ENCODE measurements at places on chromosomes 11 and 22. TPM values are rescaled to one million over a fixed set of nuclear protein-coding genes. Genes with fewer than 3 reads are reported as not detected.

DNA sequence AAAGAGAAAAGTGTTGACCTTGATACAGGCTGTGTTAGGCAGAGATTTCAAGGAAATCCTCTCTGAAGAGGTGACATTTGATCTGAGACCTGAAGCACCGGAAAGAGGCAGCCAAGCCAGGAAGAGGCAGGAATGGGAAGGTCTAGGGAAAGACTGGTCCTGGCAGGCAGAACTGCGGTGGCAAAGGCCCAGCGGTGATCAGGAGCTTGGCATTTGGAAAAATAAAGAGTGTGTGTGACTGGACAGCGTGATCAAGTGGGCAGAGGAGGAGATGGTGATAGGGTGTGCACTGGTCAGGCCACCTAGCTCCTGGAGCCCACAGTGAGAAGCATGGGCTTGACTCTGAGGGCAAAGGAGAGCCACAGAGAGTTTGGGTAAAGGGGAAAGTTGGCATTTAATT, 27.2 kb upstream of the GAB4 start:
- DNase-seq: no peak

- no peak for DNase-seq
Observed at GRCh38 chr11:13550761-13551160, 55.0 kb upstream of the PTH start.

DNA sequence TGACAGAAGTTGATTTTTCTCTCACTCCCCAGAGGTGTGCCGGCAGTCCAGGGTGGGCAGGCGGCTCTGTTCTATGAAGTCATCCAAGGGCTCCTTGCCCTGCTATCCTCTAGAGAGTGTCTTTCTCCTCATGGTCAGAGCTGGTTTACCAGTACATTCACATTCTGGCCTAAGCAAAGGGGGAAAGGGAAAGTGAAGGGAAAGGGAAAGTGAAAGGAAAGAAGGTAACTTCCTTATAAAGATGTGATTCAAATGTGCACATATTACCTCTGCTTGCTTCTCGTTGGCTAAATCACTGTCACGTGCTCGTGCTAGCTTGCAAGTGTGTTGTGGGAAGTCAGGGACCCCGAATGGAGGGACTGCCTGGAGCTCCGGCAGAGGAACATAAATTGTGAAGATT, 2.9 kb upstream of the HTATIP2 start:
- peak; percentile 68 for DNase-seq

GRCh38 chr22:35921044-35921443, 107.6 kb downstream of the RBFOX2 start:
- no peak for DNase-seq

DNA sequence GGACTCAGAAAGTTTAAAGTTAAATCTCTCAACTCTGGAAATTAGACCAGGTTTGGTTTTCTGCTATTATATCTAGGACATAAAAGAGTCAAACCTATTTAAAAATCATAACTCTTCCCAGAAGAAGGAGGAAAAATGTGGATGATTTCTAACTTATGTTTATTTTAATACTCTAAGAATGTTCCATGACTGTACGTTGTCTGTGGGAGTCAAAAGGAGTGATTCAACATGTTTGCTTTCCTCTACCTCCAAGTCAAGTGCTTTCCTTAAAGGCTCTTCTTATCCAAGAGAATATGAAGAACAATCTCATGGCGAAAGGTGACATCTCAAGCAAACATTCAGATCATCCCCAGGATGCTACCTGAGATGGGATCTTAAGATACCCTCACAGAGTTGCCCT, 21.6 kb downstream of the OR51E1 start:
- DNase-seq: no peak

DNA sequence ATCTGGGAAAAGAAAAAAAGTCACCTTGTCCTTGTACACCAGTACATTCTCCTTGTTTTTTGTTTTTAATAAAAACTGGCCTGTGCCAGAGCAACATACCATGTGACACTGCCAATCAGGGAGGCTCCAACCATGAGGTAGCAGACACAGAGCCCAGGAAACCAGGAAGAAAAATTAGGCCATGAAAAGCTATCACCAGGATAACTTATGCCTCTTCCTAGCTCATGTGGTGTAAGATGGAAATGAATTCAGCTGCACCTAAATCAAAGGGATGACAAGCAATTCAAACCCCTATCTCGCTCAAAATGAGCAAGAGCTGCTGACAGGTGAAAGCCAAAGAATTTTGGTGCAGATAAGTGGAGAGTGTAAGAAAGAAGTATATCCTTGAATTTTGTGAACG, 7.7 kb downstream of the DRD2 start:
- DNase-seq: no peak

GRCh38 chr11:8108421-8108820, 27.4 kb downstream of the TUB start:
- no peak for DNase-seq

GRCh38 chr22:27554106-27554811, 247.3 kb downstream of the MN1 start:
- peak; percentile 62 for DNase-seq

GRCh38 chr11:114285599-114285998, 10.6 kb upstream of the NNMT start:
- DNase-seq: no peak

GRCh38 chr22:22928666-22929380, 41.2 kb downstream of the IGLL5 start:
- peak; percentile 79 for DNase-seq

DNA sequence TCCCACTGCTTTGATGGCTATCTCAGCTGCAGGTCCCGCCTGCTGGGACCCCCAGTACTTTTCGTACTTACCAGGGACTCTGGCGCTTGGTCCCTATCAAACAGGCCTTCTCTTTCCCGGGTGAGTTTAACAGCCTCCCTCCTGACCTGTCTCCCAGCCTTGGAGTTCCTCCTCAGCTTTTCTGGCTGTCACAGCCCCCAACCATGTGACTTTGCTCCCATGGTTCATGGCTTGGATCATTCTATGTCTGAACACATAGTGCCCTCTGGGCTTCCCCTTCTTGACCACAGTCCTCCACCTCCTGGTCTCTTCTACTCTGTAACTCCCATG, 56.9 kb downstream of the PARVA start:
- no peak for DNase-seq

DNA sequence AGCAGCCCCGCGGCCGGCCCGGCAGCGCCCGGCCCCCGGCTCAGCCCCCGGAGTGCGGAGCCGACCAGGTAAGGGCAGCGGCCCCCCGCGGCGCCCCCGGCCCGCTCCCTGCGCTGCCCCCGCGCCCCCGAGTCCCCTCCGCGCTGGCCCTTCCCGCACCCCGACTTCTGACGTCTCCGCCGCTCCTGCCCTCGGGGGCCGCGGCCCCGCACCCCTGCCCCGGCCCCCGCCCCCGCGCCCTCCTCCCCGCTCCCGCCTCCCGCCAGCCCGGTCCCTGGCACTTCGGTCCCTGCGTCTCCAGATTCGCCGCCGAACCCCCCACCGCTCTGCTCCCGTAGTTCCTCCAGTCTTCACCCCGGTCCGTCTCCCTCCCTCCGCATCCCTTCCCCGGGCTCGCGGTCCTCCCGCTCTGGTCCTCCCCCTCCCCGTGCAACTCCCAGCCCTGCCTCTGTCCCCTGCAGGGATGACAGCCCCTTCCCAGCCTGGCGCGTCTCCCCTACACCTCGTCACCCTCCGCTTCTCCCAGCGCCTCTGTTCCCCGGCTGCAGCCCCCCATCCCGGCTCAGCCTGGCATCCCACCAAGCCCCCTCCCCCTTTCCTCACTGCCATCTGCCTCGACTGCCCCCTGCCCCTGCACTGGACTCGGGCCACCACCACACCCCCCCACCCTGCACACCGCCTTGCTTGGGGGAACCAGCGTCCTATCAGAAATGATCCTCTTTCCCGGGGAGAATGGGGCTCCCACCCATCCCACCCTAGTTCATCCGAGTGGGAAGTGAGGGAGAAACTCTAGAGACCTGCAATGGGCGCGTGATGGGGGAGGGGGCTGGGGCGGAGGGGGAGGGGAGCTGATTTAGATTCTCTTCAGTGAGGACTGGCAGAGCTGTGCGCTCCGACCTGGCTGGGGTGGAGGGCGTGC, 531 bp downstream of the GRIK4 start:
- DNase-seq: no peak

- DNase-seq: no peak
Observed at GRCh38 chr11:121510438-121510837, 57.7 kb upstream of the SORL1-AS1 start.

- no peak for DNase-seq
Observed at GRCh38 chr22:35914665-35915476, 113.8 kb downstream of the RBFOX2 start.

GRCh38 chr11:45411228-45411946, 125.2 kb upstream of the SYT13 start:
- DNase-seq: no peak

- no peak for DNase-seq
Observed at GRCh38 chr11:12186701-12187100, 76.3 kb downstream of the MICAL2 start.

- no peak for DNase-seq
Observed at GRCh38 chr11:119377112-119377901, 4.2 kb downstream of the USP2 start.

DNA sequence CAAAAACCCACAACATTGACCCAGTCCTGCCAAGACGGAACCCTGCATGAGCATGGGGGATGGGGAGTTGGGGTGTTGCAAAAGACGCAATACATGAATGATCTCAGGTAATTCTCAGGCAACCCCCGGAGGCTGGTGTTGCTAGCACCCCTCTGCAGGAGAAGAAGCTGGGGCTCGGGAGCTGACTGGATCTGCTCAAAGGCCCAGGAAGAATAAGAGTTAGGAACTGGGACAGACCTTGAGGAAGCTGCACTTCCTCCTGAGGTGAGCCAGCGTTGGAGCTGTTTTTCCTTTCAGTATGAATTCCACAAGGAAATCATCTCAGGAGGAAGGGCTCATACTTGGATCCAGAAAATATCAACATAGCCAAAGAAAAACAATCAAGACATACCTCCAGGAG, at the start of gene KRTAP5-9:
Gene KRTAP5-9, plus strand, starts transcription at position 301 of the 400 bp plus-strand sequence. CDS start 238 bp downstream, outside the sequence.
- no peak for DNase-seq

GRCh38 chr22:29475550-29475949, 4.5 kb upstream of the NEFH start:
- DNase-seq: no peak

GRCh38 chr22:29715240-29715639, 4.6 kb upstream of the CABP7 start:
- no peak for DNase-seq

DNA sequence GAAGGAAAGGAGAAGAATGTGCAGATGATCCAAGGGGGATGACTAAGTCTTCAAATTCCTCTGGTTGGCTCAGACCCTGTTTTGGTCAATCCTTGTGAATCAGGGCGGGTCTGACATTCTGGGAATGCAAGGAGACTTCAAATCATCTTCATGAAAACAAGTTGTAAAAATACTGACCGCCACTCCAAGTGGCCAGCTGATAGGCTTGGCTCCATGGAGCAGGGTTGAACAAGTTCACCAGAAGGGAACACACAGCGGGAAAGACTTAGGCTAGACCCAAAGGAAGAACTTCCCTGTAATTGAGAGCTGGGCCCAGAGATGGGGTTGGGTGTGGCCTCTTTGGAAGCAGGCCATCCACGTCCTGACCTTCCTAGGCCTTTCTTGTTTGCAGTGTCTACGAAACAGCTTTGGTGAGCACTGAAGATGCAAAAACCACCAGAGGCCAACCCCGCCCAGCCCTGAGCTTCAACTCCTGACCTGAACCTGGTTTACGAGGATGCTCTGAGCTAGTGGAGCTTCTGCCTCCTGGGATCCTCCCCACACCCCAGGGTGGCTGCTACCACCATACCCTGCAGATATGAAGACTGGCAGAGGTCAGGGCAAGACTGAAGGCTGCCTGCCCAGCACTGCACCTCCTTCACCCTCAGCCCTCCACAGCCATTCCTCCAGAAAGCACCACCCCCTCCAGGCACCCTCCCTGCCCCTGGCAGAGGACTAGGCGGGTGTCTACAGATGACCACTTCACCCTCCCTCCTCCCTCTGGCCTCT, 26.1 kb downstream of the GDPD5 start:
- no peak for DNase-seq

- DNase-seq: no peak
Observed at GRCh38 chr11:13638422-13638821, 30.0 kb upstream of the FAR1 start.

DNA sequence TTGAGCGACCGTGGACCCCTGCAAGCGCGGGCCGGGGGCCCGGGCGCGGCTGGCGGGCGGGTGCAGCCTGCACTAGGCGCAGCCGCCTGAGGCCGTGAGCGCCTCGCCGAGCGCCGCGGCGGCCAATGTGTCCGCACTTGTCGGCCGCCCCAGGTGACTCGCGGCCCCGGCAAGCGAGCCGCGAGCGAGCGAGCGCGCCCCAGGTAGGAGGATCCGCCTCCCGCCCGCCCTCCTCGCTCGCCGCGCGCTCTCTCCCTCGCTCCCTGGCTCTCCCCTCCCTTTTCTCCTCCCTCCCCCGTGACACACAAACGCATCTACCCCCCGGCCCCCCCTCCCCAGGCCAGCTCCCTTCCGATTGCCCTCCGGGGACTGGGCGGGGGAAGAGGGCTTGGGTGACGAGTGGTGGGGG, at the start of gene WNT7B:
Gene WNT7B, minus strand, starts transcription at position 160 of the 409 bp plus-strand sequence. CDS start 408 bp downstream, outside the sequence.
- no peak for DNase-seq

DNA sequence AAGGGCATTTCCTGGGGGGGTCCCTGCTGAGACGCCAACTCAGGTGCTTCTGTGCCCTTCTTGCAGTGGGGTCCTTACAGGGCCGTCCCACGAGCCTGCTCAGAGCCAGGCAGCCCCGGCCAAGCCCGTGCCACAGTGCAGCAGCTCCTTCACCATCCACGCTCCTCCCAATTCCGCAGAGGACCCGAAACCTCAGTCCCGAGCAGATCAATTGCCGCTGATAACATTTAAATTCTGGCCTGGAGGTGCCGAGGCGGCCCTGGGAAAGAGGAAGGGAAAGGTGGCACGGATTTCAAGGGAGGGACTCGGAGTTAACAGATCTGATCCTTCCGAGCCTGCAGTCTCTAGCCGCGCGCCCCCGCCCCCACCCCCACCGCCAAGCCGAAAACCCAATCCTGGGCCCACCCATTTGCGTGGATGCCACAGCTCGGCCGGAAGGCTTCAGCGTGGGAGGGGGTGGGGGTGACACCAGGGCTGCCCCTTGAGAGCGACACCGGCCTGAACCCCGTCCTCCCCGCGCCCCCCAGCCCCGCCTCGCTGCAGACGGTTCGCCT, 32.3 kb upstream of the JAM3 start:
- no peak for DNase-seq

- DNase-seq: no peak
Observed at GRCh38 chr22:39482768-39483167, 19.3 kb upstream of the MIEF1 start.

The SPI1 gene
- 4.9 TPM for total RNA-seq

The SLC17A6 gene
- total RNA-seq: not detected

The SYT7 gene
- 19.0 TPM for total RNA-seq

The CSTPP1 gene
- total RNA-seq: 31.9 TPM

The NPTXR gene
- 15.5 TPM for total RNA-seq

The MMP13 gene
- not detected for total RNA-seq

The OR5A1 gene
- total RNA-seq: not detected

The RBMXL2 gene
- total RNA-seq: not detected

The GRAP2 gene
- total RNA-seq: 4.2 TPM

Data from mucosa of descending colon (tissue), 3 donors.